Upper lobe of left lung (tissue), 6 donors: ENCODE measurements at places on chromosomes 7 and 10. TPM values are rescaled to one million over a fixed set of nuclear protein-coding genes. Genes with fewer than 3 reads are reported as not detected.

- no peak for DNase-seq
Observed at GRCh38 chr7:135834266-135834665, 85.7 kb upstream of the FAM180A start.

DNA sequence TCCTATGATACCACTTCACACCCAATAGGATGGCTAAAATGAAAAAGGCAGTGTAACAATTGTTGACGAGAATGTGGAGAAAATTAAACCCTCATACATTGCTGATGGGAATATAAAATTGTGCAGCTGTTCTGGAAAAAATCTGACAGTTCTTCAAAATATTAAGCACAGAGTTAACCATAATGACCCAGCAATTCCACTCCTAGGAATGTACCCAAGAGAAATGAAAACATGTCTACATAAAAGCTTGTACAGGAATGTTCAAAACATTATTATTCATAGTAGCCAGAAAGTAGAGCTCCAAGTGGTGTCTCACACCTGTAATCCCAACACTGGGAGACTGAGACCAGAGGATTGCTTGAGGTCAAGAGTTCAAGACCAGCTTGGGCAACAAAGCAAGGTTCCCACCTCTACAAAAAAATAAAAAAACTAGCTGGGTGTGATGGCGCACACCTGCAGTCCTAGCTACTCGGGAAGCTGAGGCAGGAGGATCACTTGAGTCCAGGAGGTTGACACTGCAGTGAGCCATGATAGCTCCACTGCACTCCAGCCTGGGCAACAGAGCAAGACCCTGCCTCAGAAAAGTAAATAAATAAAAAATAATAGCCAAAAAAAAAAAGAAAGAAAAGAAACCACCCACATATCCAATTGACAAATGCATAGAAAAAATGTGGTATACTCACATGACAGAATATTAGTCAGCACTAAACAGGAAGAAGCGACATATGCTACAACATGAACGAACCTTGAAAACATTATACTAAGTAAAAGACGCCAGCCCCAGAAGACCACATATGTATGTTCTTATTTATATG lies 5.0 kb downstream of the RHEB start:
- DNase-seq: no peak

The SLC26A5 gene
- 1.7 TPM for total RNA-seq

The ACHE gene
- total RNA-seq: 1.3 TPM

GRCh38 chr10:94027197-94027596 lies 33.5 kb downstream of the PLCE1 start:
- no peak for DNase-seq

DNA sequence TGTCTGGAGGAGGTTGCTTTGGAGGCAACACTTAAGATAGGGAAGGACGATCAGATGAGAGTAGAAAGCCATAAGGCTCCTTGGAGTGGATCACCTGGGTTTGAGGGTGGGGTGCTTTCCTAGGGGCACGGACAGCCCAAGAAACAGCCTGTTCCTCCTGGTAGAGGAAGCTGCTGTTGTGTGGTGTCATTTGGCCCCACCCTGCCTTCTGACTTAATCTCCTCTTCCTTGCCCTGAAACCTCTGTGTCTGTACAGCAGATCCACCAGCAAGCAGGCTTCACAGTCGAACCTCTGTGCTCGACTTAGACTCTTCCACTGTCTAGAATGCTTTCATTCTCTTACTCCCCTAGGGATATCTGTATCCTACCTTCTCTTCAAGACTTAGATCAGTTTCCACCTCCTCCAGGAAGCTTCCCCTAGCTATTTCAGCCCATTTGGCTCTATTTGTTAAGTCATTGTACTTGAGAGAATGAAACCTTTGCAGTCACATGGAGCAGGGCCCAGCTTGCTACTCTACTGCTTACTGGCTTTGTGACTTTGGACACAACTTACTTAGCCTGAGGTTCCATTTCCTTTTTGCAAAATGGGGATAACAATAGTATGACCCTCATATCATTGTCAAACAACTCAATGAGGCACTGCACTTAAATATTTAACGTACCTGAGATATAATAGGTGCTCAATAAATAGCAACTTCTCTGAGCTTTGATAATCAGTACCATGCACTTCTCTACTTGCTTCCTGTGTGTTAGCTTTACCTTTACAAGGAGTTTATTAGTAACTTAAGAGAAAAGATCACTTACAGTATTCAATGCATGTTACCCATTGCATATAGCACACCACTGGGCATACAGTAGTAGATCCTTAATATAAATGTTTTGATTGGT lies 5.0 kb downstream of the MXI1 start:
- DNase-seq: peak; percentile 77

- DNase-seq: no peak
Observed at GRCh38 chr10:30062090-30062489, 2.7 kb upstream of the JCAD start.
